ENCODE measurements at places on chromosomes 1 and 21.

- no peak for DNase-seq
These were observed 30.0 kb downstream of the TMPRSS15 start for GRCh38 chr21:18373606-18374005.

DNA sequence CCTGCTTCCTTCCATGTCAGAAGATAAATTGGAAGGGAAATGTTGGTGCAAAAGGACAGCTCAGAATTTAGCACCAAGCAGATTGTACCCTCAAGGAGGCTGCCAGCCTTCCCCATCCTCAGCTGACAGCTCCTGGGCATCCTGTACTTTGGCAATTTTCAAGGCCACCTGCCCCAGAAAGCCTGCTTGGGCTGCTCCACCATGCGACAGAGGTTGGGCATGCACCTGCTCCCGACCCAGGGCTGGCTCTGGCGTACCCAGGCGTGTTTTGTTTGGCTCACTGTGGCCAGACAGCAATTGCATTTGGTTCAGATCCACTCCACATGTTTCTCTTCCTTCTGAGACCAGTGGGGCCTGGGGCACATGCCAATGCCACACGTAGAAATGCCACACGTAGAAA, 547.8 kb downstream of the NPHP4 start:
- no peak for DNase-seq

- no peak for DNase-seq
These were observed 1.7 kb downstream of the DCAF8 start for GRCh38 chr1:160260406-160261382.

DNA sequence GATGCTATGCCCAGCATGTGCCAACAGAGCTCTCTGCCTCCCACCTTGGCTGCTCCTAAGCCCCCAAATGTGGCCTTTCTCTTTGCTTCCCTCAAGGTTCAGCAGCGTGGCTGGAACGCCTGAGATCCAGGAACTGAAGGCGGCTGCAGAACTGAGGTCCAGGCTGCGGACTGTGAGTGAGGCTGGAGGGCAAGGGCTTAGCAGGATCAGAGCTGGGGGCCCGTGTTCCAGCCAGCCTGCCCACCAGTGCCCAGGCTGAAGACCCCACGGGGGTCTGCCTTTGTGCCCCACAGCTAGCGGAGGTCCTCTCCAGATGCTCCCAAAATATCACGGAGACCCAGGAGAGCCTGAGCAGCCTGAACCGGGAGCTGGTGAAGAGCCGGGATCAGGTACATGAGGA, 14.6 kb downstream of the IKBKE start:
- DNase-seq = no peak

- no peak for DNase-seq
These were observed 37.5 kb upstream of the AJAP1 start for GRCh38 chr1:4616831-4617465.

GRCh38 chr1:160371346-160371631, 4.4 kb downstream of the NHLH1 start:
- no peak for DNase-seq

GRCh38 chr21:44779417-44780136, 22.0 kb downstream of the UBE2G2 start:
- DNase-seq = no peak

DNA sequence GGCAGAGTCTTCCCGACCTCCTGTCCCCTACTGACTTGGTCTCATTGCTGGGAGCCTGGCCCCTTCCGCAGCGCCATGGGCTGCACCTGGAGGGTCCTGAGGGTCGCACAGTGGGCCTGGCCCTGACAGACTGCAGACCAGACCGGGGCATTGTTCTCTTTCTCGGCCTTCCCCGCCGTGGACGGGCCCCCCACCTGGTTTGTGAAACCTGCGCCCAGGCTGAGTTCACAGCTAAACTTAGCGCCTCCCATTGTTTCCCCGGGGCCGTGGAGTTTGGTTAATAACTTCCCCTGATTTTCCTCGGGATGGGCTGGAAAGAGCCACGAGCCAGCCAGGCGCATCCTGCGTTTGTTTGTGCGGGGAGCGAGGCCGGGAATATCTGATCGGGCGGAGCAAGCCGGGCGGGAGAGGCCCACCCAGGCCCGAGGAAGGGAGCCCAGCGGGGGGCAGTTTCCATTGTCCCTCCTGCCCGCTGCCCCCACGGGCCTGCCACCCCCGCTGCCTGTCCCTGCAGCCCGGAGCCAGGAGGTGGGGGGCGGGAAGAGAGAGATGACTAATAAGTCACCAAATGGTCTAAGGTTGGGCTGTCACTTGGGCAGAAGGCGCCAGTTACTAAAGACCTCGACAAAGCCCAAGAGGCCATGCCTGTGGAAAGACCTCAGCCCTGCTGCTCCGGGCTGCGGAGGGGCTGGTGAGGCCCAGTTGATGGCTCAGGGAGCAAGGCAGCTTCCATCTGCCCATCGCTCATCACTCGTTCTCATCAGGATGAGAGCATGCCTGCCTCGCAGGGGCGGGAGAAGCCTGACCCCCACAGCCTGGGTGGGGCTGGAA, 39.0 kb upstream of the ARHGEF16 start:
- no peak for DNase-seq

DNA sequence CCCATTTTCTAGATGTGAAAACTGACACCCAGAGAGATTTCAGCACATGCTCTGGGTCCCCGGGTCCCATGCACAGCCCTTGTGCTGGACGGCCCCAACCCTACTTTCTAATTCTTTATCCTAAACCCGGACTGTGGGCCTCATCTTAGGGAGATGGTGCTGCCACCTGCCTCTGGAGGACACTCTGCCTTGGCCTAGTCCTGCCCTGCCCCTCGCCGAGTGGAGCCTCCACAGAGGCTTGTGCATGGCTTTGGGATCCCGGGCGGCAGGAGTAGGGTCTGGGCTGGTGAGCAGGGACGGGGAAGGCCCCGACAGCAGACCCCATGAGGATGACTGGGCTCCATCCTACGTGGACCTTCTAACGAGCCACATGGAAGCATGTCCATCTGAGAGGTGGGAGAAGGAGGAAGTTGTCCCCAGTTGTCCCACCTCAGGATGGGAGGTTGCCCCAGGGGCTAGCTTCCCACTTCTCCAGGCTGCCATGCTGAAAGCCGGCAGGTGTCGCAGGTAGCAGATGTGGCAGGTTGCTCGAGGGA, 12.4 kb downstream of the MX2 start:
- DNase-seq = no peak

DNA sequence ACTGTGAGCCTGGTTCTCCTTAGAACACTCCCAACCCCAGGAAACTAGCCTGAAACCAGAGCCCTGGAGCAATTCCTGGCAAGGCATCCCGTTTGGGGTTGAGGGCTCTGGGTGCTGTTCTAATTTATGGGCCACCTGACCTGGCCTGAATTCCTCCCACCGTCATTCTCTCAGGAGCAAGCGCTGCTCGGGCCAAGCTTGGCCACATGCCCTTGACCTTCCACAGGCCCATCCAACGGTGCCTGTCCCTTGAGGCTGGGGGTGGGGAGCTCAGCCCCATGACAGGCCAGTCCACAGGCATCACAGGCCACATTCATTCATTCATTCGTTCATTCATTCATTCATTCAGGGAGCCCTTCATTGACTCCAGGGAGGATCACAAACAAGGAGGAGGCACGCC, 5.3 kb downstream of the PADI2 start:
- DNase-seq = no peak

DNA sequence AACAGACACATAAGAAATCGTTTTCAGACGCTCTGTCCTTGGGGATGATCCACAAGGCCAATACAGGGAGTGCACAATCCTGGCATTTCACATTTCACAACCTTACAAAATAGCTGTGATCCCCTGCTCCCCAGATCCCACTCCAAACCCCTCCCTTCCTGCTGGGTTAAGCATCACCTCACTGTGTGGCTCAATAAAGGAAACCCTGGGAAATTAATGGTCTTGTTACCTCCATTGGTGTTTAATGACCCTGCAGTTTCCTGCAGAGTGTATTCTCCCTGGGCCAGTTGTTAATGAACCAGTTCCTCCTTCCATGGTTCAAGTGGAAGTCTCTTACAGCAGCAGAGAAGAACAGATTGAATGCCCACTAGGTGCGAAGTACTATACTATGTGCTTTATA, 334.7 kb downstream of the OMA1 start:
- DNase-seq = no peak

Data from forelimb muscle (tissue), 1 donor.